B cell (primary cell): ENCODE measurements at places on chromosomes 3 and 15. TPM values are rescaled to one million over a fixed set of nuclear protein-coding genes. Genes with fewer than 3 reads are reported as not detected.
A peak's percentile ranks its signal among the peaks of the same experiment; 100 is the strongest.

The FRMD4B gene
- total RNA-seq: 0.20 and 0.27 TPM in 2 replicates

The PCBP4 gene
- 15.3 TPM in 2 replicates for total RNA-seq

The ANKRD34C gene
- not detected in 2 replicates for total RNA-seq

DNA sequence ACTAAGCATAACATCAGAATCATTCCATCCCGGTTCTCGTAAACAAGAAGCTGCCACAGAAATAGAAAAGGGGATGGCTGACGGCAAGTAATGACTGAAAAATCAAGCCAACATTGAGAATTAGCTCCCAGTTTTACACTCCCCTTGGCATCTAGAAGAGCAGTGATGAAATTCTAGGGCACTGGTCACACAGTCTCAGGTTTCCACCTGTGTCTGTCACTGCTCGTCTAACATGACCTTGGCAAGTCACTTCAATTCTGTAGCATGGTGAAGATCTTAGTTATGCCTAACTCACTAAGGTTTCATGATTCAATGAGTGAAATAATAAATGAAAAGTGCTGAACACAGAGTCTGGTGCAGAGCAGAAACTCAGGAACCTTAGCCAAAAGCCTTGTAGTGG lies 272.3 kb upstream of the ARRDC4 start:
- no peak overlapping the region for H3K27ac ChIP-seq
- H3K36me3 ChIP-seq: no peaks in the 10 kb centered on the region
- H3K4me3 ChIP-seq: no peak overlapping the region
- H3K4me1 ChIP-seq: no peaks in the 10 kb centered on the region
- no peaks in the 10 kb centered on the region for H3K27me3 ChIP-seq
- no peak for DNase-seq

- no peaks in the 10 kb centered on the region for H3K36me3 ChIP-seq
- H3K4me3 ChIP-seq: no peak overlapping the region
- H3K27ac ChIP-seq: no peak overlapping the region
- H3K4me1 ChIP-seq: no peaks in the 10 kb centered on the region
- no peaks in the 10 kb centered on the region for H3K27me3 ChIP-seq
- DNase-seq: no peak
Measured at GRCh38 chr3:29454161-29454611, 173.3 kb downstream of the RBMS3 start.

DNA sequence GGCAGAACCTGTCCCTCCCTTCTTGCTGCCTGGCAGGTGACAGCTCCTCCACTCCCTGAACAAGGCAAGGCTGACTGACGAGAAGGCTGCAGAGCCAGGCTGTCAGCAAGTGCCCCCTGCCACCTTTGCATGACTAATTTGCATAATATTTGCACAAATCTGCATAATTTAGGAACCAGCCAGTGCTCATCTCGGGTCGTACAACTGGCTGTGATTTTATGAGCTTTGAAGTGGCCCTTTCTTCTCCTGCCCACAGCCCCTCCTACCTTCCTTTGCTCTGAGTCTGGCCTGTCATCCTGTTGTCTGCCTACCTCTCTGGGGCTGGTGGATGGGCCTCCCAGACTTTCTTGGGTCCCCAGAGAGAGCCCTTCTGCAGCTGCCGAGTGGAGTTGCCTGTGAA lies 58.9 kb downstream of the LINGO1 start:
- no peaks in the 10 kb centered on the region for H3K27me3 ChIP-seq
- no peak for DNase-seq
- no peaks in the 10 kb centered on the region for H3K36me3 ChIP-seq
- H3K27ac ChIP-seq: no peak overlapping the region
- H3K4me3 ChIP-seq: no peak overlapping the region
- H3K4me1 ChIP-seq: no peaks in the 10 kb centered on the region

DNA sequence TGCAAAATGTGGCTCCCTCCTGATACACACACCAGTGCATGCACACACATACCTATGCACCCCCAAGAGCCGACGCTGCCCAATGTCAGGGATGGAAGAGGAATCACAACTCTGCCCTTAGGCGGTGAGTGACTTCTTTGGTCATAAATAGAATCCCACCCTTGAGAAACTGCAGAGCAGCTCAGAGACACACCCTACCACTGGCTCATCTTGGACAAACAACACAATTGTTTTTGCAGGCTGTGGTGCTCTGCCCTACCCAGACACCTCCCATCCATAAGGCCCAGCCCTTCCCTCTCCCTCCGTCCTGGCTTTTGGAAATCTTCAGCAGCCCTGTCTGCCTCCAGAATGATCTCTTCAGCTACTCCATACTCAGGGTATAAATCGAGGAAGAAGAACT lies 73.8 kb upstream of the HRH1 start:
- H3K36me3 ChIP-seq: no peaks in the 10 kb centered on the region
- no peaks in the 10 kb centered on the region for H3K27me3 ChIP-seq
- no peaks in the 10 kb centered on the region for H3K4me1 ChIP-seq

GRCh38 chr3:8970971-8971589 lies 7.8 kb upstream of the RAD18 start:
- no peak overlapping the region for H3K27ac ChIP-seq
- H3K4me3 ChIP-seq: no peak overlapping the region
- H3K4me1 ChIP-seq: no peaks in the 10 kb centered on the region
- H3K27me3 ChIP-seq: no peaks in the 10 kb centered on the region

GRCh38 chr15:66994927-66995656 lies 70.3 kb upstream of the SMAD3 start:
- H3K27me3 ChIP-seq: no peaks in the 10 kb centered on the region
- peaks cover 4% of the 10 kb centered on the region for H3K4me1 ChIP-seq
- H3K4me3 ChIP-seq: no peak overlapping the region
- no peak for DNase-seq

DNA sequence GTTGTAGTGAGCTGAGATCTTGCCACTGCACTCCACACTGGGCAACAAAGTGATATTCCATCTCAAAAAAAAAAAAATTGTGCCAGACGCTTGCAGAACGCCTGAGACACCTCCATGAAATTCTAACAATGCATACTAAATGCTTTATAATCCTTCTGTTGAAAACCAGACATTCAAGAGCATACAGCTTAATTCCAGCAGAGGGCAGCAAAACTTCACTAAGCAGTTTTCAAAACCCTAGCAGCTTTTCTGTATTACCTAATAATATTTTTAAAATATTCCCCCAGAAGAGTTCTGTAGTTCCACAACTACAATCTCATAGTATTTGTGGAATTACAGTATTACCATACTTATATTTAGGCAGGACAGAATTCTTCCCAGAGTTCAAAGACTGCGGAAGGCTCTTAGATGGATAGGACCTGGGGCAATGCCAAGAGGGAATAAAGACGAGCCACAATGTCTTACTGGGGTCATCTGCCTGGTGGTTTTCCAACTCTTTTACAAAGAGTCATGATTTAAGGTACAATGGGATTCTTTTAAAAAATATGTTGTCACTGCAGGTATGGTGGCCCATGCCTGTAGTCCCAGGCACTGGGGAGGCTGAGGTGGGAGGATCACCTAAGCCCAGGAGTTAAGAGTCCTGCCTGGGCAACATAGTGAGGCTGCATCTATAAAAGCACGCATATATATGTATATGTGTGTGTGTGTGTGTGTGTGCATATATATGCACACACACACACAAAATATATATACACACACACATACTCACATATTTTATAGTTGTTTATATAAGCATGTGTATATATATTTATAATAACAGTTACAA lies 19.6 kb upstream of the TASOR start:
- H3K4me3 ChIP-seq: no peak overlapping the region
- peak; percentile 81 for DNase-seq
- H3K27me3 ChIP-seq: no peaks in the 10 kb centered on the region
- H3K4me1 ChIP-seq: no peaks in the 10 kb centered on the region
- H3K36me3 ChIP-seq: no peaks in the 10 kb centered on the region

DNA sequence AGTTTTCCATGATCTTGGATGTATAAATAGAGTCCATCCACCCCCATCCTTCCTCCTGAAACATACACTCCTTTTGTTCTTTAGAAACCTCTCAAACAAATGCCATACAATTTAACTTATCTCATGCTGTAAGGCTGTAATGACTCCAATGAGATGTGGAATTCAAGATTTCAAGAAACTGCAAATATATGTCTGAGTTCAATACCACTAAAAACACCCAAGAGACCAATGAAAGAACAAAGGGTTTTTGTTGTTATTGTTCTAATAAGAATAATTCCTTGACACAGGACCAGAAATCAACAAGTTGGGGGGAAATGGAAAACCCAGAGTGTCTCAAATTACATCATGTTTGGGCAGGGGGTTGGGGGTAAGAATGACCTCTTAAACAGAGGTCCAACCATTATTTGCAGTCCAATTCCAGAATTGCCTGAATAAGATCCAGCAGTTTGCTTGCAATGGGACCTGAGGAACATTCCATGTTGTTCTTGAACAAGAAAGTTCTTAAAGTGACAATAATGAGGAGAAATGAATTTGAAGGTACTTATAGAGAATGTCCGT lies 48.6 kb upstream of the TGFBR2 start:
- H3K27me3 ChIP-seq: no peaks in the 10 kb centered on the region
- DNase-seq: no peak
- H3K4me3 ChIP-seq: no peak overlapping the region
- no peaks in the 10 kb centered on the region for H3K4me1 ChIP-seq
- no peaks in the 10 kb centered on the region for H3K36me3 ChIP-seq

- H3K36me3 ChIP-seq: no peaks in the 10 kb centered on the region
- H3K27ac ChIP-seq: no peak overlapping the region
- DNase-seq: no peak
- H3K4me1 ChIP-seq: peaks cover 4% of the 10 kb centered on the region
- no peak overlapping the region for H3K4me3 ChIP-seq
- no peaks in the 10 kb centered on the region for H3K27me3 ChIP-seq
Measured at GRCh38 chr3:101377209-101377608, 56.8 kb upstream of the IMPG2 start.

DNA sequence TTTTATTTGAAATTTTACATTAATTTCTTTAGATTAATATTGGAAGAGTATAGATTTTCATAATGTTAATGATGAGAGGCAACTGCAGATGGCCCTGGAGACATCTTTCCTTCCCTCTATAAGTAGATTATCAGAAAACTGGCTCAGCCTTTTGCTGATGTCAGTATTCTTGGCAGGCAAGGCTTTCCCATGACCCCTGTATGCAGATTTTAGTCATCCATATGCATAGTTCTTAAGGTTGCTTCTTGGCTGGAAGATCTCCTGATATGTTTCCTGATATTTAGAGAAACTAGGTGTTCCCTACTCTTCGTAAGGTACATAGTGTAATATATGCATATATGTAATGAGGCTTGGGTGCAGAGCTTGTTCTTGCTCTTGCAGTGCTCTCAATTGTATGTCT lies 911.4 kb downstream of the EPHA3 start:
- H3K27me3 ChIP-seq: no peaks in the 10 kb centered on the region
- DNase-seq: no peak
- H3K27ac ChIP-seq: no peak overlapping the region
- H3K4me3 ChIP-seq: no peak overlapping the region
- no peaks in the 10 kb centered on the region for H3K4me1 ChIP-seq

DNA sequence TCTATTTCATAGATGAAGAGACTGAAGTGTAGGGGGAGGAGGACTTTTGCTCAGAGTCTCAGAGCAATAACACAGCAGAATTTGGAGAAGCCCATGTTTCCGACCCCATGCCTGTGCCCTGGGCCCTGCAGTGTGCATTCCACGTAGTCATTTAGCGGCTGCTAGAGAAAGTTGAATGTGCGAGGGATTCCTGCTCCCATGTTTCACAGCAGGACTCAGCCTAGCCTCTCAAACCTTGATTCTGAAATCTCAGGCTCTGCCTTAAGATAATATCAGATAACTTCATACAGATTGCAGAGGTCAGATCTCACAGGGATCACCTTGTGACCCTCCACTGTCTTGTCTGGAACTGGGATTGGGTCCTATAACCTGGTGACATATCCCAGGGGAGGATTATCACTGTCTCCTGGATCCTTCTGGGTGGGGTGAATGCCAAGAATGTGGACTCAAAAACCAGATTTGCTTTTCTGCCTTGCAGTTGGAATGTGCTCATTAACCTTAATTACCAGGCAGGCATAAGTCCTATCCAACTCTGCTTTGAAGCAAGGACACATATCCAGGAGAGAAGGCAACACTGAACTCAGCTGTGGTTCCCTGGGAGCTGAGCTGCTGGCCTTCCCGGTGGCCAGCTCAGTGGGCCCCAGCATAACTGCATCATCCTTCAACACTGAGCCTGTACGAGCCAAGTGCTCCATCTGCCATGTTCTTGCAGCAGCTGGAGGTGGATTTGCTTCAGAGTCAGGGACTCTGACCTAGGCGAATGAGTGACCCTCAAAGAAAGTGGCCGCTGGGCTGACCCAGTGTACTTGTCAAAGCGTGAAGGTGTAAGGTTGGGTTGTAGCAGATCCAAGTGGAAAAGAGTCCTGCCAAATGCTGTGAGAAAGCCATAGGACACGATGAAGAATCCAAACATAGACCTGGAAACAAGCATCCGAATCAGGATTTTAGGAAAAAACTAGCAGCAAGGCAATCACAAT lies 43.0 kb downstream of the CTXND1 start:
- H3K4me3 ChIP-seq: no peak overlapping the region
- no peaks in the 10 kb centered on the region for H3K36me3 ChIP-seq
- H3K27me3 ChIP-seq: peaks cover 3% of the 10 kb centered on the region
- no peak for DNase-seq
- no peaks in the 10 kb centered on the region for H3K4me1 ChIP-seq
